ENCODE measurements at places on chromosomes 3 and 15.

DNA sequence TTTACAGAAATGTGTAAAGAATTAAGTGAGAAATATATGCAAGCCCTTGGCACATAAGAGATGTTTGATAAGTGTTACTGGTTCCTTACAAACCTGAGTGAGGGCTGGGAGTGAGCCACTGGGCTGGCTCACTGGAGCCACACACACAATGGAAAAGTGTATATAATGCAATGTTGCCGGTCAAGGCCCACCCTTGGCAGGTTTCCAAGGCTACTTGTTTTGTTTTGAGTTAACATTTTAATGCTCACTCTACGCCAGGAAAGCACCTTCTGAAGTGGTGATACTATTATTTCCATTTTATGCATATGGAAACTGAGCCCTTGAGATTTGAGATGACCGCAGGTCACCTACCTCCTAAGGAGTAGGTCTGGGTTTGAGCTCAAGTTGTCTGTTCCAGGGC lies 71.8 kb upstream of the FHIT start:
- no peak for DNase-seq

DNA sequence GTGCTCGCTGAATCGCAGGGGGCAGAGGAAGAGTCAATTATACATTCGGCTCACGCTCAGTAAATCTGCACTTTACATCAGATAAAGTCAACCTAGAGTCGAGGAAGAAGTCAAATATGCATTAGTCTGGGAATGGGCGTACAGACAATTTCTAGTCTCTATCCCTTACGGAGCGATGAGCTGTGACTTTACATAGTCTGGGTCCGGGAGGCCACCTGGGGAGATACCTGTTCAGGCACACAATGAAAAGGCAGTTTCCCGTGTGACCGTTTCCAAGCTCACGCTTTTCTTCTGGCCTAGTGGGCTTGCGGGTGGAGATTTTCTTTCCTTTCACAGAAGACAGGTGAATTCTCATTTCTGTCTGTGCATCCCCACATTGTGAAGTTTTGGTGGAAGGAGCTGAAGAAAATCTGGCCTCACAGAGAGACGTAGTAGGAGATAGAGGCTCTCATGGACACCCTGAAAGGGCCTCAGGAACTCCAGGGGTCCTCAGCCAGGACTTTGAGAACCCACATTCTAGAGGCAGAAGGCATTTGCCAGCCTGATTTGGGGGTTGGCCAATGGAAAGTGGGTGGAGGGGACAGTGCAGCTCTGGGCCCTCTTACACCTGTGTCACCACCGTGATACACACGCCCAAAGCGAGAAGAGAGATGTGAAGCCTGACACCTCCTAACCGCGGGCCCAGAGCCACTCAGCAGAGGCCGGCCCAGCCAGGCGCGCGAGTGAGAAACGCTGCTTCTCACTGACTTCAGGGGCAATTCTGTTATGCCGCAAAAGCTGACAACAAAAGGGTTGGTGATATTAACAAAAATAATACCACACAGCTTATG lies 10.7 kb upstream of the OCA2 start:
- no peak for DNase-seq

DNA sequence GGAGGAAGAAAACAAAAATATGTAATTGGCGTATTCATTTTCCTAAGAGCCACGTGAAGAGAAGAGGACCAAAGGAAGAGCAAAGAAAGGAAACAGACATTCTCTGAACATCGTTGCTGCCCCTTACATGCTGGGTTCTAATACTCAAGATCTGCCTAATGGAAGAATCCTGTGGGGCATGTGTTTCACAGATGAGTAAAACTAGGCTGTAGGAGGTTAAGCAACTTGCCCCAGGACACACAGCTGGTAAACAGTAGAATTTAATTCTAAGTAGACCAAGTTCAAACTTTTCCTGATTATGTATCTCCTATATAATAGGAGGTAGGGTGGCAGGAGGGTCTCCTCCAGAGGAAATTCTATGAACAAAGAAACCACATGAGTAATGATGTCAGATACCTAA lies 106.1 kb upstream of the TNFAIP8L3 start:
- no peak for DNase-seq

GRCh38 chr3:24415824-24416223 lies 78.8 kb downstream of the THRB start:
- no peak for DNase-seq
